ENCODE measurements at places on chromosomes 6 and 20.

DNA sequence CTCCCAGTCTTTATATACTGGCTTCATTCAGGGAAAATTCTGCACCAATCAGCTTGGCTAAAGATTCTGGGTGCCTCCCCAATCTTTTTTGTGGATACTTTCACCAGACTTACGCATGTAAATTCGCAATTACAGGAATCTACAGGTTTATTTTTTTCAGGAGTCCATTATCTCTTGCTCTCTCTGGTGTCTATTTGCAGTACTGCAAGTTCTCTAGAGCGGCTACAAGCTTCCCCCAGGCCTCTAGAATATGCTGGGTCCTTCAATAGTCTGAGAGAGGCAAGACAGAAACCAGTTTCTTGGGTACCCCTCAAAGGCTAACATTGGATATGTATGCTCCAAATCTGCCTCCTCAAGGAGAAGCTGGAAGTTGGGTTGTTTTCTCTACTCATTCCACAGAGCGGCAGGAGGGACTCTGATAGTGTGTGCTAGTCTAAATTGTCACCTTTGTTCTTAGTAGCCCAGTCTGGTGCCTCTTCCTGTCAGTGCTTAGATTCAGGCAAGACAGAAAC lies 58.5 kb downstream of the SUN5 start:
- no peak for DNase-seq

- DNase-seq = no peak
These were observed 76.8 kb downstream of the NCOA7 start for GRCh38 chr6:125867483-125867942.

- DNase-seq = no peak
These were observed 13.6 kb downstream of the GINS1 start for GRCh38 chr20:25421102-25421501.

DNA sequence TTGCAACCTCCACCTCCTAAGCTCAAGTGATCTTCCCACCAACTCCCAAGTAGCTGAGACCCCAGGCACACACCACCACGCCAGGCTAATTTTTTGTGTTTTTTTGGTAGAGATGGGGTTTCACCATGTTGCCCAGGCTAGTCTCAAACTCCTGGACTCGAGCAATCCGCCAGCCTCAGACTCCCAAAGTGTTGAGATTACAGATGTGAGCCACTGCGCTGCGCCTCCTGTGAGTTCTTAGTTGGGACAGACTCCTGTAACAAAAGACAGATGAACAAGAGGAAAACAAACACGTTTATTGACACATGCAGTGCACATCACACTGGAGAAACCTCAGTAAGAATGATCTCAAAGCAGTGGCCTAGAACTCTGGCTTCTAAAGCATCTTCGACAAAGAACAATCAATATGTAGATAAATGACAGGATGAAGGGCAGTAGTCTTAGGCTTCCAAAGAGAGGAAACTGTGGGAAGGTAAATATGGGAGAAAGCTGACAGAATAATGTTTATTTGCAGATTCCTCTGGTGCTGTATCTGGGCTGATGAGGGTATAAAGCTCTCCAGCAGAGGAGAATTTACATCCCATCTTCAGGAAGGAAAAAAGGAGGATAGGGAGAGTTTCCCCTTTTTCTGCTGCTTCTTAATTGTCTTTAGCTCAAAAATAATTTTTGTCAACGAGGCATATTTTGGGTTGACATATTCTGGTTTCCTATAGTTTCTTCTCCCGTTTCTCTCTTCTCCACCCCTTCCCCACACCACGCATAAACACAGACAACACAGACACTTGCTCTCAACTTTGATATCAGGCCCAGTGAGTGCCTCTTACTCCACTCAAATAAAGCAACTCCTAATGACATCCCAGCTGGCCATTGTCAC lies 84.7 kb upstream of the TNFAIP3 start:
- DNase-seq = no peak

DNA sequence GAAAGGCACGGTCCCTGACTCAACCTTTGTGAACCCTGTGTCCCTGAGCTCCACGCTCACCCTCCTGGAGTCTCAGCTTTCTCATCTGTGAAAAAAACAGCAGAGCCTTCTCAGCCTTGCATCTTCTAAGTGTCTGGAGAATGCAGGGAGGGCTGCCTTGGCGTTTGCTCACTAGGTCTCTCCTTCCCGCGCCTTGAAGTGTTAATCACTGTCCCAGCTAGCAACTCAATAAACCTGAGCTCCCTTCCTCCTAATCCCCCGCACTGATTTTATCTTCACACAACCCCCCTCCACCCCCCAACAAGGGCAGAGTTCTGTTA lies 34.9 kb upstream of the FOXC1 start:
- no peak for DNase-seq

GRCh38 chr6:137688230-137688971 lies 178.7 kb upstream of the TNFAIP3 start:
- no peak for DNase-seq

- no peak for DNase-seq
These were observed 758.9 kb upstream of the MMS22L start for GRCh38 chr6:98041921-98042320.

- DNase-seq = no peak
These were observed 11.0 kb downstream of the SLC29A1 start for GRCh38 chr6:44234101-44235025.

DNA sequence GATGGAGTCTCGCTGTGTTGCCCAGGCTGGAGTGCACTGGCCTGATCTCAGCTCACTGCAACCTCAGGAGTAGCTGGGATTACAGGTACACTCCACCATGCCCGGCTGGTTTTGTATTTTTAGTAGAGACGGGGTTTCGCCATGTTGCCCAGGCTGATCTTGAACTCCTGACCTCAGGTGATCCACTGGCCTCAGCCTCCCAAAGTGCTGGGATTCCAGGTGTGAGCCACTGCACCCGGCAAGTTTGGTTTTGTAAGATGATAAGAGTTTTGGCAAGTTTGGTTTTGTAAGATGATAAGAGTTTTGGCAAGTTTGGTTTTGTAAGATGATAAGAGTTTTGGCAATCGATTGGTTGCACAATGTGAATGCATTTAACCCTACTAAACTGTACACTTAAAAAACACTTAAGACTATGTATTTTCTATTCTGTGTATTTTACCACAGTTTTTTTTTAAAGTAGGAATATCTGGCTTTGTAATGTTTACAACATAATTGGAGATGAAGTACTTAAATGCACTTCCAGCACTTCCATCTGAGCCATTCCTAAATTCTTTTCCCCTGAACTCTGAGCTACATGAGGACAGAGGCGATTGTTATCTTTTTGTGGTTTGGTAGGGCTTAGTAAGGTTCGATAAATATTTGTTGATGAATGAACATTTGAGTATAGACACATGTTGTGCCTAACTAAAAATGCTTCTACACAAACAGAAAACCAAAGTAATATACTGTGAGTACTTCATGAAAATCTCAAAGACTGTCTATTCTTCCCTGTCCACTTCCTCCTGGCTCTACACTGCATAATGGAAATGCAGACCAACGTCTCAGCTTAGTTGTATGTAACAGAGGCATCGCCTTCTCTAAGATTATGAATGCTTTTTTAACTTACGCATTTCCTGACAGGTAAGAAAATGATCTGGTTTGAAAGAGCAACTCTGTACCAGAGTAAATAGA lies 18.8 kb downstream of the SAMHD1 start:
- peak; percentile 7 for DNase-seq

- peak; percentile 45 for DNase-seq
These were observed 97.4 kb downstream of the OR2B2 start for GRCh38 chr6:27814665-27815424.
